Activated CD8-positive, alpha-beta memory T cell treated with anti-CD3 and anti-CD28 coated beads for 1 hour (primary cell): ENCODE measurements at places on chromosomes 2 and 18.

GRCh38 chr2:20327370-20327769 is 23.3 kb downstream of the PUM2 start:
- no peak for DNase-seq

GRCh38 chr2:128390256-128390990 is 71.8 kb upstream of the HS6ST1 start:
- DNase-seq, result no peak

DNA sequence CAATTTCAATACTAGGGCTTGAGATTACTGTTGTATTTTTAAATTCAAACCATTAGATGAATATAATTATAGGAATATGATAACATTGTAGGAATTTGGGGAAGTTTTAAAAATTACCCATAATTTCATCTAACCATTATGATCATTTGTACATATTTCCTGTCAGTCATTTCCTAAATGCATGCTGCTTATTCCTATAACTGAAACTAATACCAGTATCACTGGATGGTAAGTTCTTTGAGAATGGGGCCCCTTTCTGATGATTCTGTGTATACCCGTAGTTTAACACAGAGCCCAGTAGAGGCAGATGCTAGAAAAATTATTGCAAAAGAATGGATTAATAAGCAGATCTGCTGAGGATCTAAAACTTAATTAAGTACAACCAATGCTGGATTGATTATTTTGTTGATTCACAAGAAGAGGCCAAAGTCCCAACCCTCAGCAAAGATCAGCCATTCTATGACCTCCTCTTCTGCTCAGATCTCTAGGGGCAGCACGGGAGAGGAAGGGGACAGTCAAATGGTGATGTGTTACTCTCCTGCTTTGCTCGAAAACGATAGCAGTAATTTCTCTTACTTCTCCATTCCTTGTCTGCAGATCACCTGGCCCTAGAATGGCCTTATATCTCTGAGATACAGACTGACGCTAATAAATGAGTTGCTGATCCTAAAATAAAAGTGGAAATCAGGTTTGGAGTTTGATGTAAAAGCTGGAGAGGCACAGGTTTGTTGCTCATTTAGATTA is 69.5 kb upstream of the PELI1 start:
- no peak for DNase-seq

DNA sequence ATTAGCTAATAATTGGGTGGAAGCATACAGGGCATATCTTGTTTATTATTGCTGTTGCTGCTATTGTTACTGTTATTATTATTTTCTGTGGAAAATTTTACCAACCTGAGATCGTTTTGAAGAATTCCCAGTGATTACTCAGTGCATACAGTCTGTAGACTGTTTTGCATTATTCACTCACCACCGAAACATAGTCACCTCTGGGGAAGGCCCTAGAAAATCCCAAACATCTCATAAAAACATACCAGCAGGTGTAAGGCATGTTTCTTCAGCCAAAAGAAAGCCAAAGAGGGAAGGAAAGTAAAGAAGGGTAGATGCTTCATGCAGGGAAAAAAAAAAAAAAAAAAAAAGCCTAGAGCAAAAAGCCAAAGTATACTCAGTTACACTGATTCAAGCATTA is 647.7 kb downstream of the BCL11A start:
- DNase-seq, result no peak

DNA sequence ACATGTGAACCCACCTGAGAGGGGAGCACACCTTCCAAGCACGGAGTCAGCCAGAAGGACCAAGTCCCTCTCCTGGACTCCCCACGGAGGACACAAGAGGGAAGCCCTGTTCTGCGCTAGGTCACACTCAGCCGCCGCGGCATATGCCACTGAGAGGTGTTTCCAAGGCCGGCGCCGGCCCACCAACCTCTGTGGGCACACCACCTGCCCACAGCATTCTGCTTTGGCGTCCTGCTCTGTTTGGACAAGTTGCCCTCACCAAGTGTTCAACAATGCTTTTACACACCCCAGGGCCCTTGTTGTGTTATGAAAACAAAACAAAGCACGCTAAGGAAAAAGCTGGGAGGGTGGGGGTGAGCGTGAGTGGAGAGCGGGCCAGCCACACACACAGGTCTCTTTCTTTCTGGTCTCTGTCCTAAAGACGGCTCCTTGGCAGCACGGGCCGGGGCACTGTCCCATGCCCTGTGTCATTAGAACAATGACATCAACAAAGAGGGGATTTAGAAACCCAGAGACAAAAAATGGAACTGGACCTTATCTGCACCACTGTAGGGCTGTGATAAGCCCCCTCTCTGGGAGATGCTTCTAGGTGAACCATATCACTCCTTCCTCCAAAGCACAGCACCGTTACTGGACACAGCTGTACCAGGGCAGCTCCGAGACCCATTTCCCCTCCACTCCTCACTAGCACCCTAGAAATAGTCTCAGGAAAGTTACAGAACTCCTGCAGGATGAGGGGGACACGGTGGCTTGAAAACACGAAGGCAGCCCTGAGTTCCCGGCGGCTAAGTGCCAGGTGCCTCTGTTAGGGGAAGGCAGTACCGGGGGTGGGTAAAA is 17.0 kb downstream of the SMAD7 start:
- DNase-seq, result no peak

- DNase-seq, result no peak
Measured at GRCh38 chr2:204129591-204130294, 193.2 kb downstream of the ICOS start.

GRCh38 chr2:86787736-86788135 is 3.0 kb downstream of the CD8A start:
- DNase-seq, result no peak

DNA sequence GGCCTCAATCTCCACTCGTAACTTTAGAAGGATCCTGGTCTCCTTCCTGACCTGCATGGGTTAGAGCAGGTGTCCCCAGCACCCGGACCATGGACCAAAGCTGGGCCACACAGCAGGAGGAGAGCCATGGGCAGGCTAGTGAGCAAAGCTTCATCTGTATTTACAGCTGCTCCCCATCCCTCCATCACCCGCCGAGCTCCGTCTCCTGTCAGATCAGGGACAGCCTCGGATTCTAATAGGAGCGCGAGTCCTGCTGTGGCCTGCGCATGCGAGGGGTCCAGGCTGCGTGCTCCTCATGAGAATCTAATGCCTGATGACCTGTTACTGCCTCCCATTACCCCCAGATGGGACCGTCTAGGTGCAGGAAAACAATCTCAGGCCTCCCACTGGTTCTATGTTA is 297.7 kb upstream of the SALL3 start:
- DNase-seq, result no peak

GRCh38 chr2:44912660-44913059 is 28.8 kb upstream of the SIX3 start:
- DNase-seq, result no peak

GRCh38 chr2:239852272-239852671 is 172.9 kb downstream of the NDUFA10 start:
- no peak for DNase-seq

DNA sequence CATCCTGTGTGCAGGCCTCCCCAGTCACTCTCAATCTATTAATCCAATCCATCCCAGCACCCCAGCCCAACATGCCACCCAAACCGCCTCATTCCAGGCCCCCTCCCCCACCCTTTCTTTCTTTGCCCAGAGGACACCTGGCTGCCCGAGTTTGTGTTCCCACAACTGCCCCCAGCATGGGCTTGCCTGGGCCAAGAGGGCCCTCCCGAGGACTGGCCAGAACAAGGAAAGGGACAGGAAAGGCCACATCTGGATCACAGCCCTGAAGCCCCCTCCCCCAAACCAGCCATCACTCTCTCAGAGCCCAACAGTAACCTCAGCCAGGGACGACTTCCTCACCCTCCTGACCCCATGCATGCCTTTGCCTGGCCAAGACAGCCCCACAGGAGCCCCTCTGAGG is 1.2 kb downstream of the TNS1 start:
- DNase-seq, result no peak

- DNase-seq, result no peak
Measured at GRCh38 chr2:193409951-193410350, 1215.2 kb upstream of the TMEFF2 start.
